ENCODE measurements at places on chromosomes 3 and 15.

- no peak for DNase-seq
Measured at GRCh38 chr3:169813757-169814517, 1.2 kb upstream of the LRRC34 start.

GRCh38 chr3:98897701-98898100 is 3.8 kb downstream of the DCBLD2 start:
- DNase-seq: no peak

DNA sequence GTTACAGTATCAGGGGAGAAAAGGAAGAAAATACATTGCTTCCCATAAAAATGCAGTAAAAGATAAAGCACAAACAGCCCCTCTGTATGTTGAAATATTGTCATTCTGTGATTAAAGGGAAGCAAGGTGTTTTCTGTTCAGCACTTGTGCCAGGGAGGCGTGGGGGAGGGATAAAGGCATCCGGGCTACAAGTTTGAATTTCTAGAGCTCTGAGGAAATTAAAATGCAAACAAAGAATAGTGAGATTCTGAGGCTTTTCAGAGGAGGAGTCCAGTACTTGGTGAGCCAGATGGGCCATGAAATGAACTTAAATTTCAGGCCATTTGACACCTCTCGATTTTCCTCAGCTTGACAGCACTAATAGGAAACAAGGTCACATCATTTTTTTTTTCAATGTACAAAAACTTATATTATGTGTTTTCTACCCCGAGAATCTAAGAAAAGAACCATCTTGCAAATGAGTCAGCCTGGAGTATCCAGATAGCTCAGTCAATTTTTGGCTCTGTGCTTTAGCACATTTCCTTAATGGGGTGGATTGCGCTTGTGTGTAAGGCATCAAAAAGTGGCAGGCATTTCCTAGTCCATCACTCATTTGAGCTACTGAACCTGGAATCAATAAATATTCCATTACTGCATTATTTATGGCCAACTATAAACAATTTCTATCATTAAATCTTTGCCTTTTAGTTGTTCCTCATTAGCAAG is 640.8 kb upstream of the TBL1XR1 start:
- DNase-seq: no peak

DNA sequence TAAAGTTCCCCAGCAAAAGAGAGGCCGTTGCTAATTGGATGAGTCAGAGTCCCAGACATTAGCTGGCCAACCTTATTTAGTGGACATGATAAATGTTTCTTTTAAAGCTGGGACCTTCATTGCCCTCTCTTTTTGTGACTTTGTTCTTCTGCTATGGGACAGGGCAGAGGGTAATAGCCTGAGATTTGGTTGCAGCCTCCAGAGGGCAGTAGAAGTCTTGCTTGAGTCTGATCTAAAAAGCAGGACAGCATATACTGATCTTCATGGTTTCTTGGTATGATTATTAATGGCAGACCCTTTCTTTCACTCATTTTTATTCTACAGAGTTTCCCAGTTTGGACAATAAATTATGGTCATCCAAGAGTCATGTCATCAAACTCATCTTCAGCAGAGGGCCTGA is 25.1 kb upstream of the ZKSCAN7 start:
- no peak for DNase-seq

DNA sequence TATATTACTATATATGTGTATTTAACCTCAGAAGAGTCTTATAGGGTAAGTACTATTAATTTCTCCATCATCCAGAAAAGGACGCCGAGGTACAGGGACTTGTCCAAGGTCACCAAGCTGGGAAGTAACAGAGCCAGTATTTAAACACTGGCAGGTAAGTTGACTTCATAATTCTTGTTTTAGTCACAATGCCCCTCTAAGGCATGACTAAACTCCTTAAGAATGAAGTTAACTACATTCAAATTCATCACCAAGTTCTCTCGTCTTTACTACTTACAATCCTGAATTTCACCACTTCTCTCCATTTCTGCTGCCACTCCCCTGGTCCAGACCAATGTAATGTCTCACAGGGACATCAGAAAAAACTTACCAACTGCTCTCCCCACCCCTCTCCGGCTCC is 312.1 kb downstream of the GRM7 start:
- no peak for DNase-seq

GRCh38 chr3:52023860-52024764 is 28.4 kb upstream of the RPL29 start:
- no peak for DNase-seq

- no peak for DNase-seq
Measured at GRCh38 chr15:41779662-41780157, 5.4 kb downstream of the MAPKBP1 start.

GRCh38 chr3:123344907-123345594 is 103.8 kb downstream of the ADCY5 start:
- DNase-seq: no peak

GRCh38 chr15:25682340-25682739 is 180.8 kb downstream of the ATP10A start:
- DNase-seq: no peak

- DNase-seq: no peak
Measured at GRCh38 chr3:179005213-179005612, 66.4 kb downstream of the ZMAT3 start.

GRCh38 chr3:45145223-45145622 is 955 bp downstream of the CDCP1 start:
- no peak for DNase-seq

DNA sequence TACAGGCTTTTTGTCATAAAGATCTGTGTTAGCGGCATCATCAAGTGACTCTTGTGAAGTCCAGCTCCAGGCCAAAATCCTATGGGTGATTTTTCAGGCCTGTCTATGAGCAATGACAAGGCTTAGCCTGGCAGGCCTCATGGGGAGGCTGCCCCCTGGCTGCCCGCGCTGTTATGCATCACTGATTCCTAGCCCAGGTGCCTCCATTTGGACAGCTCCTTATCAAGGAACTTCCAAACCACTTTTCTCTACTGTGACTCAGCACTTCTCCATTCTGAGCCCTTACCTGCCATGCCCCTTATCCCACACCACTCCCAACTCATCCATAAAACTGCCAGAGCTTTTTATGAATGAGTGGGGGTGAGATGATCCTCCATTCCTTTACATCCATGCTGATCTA is 91.5 kb upstream of the C3orf80 start:
- DNase-seq: peak; percentile 5

GRCh38 chr15:87716422-87716821 is 540.1 kb downstream of the NTRK3 start:
- DNase-seq: no peak

- DNase-seq: no peak
Measured at GRCh38 chr3:16547561-16548357, 34.3 kb upstream of the RFTN1 start.

DNA sequence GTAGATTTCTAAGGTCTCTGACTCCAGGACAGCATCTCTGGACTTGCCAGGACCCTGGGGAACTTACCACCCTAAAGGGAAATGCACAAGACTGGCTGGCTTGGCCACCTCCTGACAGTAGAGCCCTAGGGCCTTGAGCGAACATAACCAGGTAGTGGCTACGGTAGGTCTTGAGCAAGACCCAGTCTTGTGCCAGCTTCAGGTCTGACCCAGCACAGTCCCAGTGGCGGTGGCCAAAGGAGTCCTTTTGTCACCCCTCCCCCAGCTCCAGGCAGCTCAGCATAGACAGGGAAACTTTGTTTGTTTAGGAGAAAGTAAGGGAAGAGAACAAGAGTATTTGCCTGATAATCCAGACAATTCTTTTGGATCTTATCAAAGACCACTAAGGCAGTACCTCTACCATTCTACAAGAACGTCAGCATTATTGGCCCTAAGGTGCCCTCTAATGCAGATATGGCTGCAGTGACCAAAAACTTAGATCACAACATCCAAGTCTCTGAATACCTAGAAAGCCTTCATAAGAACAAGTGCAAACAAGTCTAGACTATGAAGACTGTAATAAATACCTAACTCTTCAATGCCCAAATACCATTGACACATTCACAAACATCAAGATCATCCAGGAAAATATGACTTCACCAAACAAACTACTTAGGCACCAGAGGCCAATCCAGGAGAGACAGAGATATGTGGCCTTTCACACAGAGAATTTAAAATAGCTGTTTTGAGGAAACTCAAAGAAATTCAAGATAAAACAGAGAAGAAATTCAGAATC is 38.7 kb upstream of the FBN1 start:
- no peak for DNase-seq

- DNase-seq: no peak
Measured at GRCh38 chr3:151293127-151293526, 14.8 kb upstream of the P2RY14 start.
